ENCODE measurements at places on chromosomes 3 and 15. TPM values are rescaled to one million over a fixed set of nuclear protein-coding genes. Genes with fewer than 3 reads are reported as not detected.

DNA sequence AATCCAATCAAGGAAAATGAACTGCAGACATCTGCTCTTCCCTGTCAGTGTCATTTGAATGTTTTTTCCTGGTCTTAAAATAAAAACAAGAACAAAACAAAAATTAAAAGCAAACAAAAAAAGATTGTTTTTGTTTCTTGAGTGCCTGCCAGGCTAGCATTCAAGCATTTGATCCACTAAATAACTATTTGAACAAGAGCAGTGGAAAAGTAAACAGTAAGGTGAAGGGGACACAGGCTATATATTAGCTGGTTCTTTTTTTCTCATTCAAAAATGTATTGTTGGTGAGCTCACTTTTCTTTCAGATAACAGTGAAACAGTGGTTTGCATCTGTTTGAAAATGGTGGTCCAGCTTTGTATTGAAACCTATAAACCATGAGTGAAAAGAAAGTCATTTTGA lies 586.9 kb upstream of the SGO1 start:
- DNase-seq, result no peak

GRCh38 chr15:68045289-68046265 lies 8.5 kb upstream of the PIAS1 start:
- no peak for DNase-seq

DNA sequence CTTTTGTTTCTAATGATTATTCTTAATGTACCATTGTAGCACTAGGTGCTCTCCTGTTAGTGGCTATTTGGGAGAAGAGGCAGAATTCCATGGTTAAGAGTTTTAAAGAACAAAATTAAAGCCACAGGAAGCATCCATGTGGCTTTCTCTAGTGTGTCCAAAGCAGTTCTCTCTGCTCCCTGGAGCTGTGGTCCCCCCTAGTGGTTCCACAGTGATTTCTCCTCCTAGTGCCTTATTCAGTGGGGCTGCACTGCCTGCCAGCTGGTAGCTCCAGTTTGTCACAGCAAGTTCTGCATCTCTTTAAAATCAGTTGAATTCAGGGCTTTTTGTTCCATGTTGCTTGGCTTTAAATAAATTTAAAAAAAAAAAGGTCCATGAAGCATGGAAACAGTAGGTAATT lies 39.6 kb upstream of the FAM98B start:
- peak; percentile 7 for DNase-seq

DNA sequence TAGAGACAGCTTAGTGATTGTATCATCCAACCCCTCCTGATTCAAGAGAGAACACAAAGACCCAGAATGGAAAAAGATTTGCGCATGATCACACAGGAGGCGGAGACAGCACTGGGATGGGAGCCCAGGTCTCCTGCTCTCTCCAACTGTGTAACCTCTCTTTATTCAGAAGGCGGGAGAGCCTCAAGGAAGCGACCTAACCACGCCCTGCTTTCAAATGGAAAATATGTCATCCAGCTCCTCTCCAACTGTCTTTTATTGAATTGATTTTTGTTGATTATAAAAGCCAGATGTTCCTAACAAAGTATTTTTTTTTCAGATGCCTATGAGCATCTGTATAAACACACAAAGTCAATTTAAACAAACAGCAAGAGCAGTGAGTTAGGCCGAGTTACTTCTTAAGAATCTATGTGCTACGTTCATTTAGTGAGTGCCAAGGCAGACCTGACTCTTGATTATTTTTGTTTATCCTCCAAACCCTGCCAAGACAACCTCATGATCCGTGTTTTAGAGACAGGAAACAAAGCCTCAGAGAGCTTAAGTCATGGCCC lies 74.5 kb downstream of the BFSP2 start:
- DNase-seq, result no peak

- DNase-seq, result no peak
These were observed 5.0 kb upstream of the SKIC8 start for GRCh38 chr15:78304216-78305066.

- DNase-seq, result no peak
These were observed 50.8 kb downstream of the RBMS3 start for GRCh38 chr3:29331456-29332194.

GRCh38 chr3:110731148-110731547 lies 340.5 kb upstream of the NECTIN3 start:
- DNase-seq, result no peak

DNA sequence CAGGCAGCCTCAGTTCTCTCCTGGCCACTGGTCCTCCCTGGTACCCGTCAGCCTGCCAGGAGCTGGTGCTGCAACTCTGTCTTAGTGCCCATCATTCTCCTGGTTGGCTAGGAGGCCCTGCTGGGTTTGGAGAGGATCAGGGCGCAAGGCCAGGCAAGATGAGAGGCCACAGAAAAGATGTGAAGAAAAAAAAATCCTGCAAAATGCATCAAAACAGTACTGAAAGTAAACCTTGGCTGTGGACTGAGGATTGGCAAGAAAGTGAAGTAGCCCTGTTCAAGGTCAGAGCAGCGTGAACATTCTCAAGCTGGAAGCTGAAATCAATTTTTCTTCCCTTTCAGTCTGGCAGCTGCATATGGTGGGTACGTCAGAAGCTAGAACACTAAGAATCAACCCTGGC lies 74.2 kb downstream of the GTF2E1 start:
- peak; percentile 76 for DNase-seq

- no peak for DNase-seq
These were observed 114.0 kb downstream of the PEAK1 start for GRCh38 chr15:77305953-77306352.

SLC12A8 gene
- total RNA-seq, result 3.1 TPM

ZNF717 gene
- 42.6 TPM for total RNA-seq

PLA2G4D gene
- 0.09 TPM for total RNA-seq

IQCF5 gene
- not detected for total RNA-seq

ZDHHC19 gene
- total RNA-seq, result not detected
